ENCODE measurements at places on chromosomes 2 and 18.

GRCh38 chr18:31773774-31774476 lies 13.2 kb upstream of the SLC25A52 start:
- DNase-seq = no peak

DNA sequence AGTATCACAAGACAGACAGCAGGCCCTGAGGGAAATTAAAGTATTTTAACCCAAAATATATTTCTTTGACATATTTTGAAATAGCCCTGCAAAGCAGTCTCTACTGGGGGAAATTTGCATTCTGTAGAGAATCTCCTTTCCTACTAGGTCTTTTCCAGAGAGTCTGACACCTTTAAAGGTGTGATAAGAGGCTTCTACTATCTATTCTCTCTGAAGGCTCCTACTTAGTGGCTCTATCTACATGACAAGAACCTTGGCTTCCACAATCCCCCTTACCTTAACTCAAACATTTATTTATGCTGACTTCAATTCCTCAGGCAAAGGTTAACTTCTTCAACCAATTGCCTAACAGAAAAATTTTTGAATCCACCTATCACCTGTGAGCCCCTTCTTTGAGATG lies 174.6 kb upstream of the GALNT5 start:
- no peak for DNase-seq

DNA sequence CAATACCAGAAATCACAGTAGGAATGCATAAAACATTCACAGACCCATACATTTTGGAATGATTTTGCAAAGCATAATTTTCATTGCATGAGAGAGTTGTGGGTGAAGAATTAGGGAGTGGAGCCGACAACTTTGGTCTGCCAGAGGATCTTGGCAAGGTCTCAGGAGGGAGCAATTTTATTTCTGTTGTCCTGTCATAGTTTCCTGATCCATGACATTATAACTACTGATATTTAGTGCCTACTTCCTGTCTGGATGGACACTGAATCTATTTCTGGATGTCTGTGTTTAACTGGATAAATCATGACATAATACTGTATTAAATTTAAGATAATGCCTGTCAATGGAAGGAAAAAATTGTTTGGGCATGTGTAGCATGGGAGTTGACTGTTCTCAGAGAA lies 2.4 kb downstream of the ITGA4 start:
- no peak for DNase-seq

DNA sequence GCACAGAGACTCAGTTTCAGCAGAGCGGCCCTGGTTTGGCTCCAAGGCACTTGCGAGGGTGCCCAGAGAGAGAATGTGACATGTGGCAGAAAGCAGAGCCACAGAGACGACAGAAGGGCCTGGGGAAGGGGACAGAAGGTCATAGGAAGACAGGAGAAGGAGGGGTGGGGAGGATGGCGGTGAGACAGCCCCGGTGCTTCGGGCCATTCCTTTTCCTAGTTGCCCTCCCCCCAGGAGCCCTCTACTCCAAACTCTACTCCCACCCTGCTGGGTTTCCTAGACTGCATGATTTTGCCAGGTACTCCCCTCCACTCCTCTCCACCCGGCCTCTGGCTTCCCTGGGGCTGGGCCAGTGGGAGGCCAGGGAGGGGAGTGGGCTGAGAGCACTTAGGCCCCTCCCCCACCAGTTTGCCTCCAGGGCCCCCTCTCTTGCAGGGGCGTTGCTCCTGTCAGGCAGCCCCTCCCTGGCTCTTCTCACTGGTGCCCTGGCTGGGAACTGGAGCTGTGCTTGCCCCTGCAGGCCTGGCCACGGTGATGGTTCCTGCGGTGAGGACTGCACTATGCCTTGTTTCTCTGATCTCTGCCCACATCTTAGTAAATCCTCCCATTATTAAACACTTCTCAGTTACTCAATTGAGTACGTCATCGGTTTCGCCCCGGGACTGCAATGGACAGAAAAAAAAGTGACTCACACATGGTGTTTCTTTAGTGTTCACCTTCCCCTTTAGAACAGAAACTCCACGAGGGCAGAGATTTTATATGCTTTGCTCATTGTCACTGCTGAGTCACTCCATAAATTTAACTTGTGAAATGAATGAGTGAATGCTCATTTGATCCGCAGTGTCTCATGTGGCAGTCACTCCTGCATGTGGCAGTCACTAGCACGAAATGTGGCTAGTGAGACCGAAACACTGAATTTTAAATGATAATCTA lies 58.7 kb upstream of the SP3 start:
- no peak for DNase-seq

- no peak for DNase-seq
Observed at GRCh38 chr2:185318271-185318724, 420.3 kb upstream of the FSIP2 start.

DNA sequence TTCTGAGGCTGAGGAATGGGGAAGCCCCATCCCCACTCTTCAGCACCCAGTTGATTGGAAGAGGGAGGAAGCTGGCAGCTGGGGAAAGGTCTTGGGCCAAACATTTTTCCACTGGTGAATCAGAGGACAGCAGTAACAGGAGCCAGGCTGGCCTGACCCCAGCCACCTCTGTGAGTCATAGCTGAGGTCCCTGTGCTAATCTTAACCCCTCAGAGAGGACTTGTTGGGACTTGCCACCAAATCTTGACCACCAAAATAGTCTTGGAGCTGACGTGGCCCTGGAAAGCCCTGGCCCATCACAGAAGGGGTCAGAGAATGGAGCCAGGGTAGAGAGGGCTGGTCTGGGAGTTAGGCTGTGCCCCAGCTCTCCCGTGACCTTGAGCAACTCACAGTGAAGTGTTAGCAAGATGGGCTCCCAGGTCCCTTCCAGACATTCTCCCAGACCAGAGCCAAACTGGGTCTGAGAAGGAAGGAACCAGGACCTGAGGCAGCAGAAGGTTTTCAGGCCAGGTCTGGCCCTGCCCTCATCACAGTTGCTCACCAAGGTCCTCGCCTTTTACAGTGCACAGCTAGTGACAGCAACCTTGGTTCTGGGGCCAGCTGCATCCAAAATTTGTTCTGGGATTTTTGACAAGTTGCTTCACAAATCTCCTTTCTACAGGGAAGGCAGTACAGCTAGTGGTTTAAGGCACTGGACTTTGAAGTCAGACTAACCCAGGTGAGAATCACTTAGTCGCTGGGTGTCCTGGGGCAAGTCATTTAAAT lies 266.6 kb downstream of the CYP26B1 start:
- DNase-seq = no peak

DNA sequence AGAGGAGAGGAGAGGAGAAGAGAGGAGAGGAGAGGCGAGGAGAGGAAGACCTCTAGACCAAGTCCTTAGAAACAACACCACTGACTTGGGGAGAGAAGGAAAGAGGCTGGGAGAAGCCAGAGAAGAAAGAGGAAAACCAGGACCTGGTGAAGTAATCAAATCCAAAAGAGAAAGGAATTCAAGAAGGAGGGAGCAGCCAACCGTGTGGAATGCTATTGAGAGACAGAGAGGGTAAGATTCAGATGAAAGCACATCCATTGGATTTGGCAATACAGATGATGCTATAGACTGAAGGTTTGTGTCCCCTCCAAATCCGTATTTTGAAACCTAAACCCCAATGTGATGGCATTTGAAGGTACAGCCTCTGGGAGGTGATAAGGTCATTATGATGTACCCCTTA lies 50.7 kb downstream of the GALNT14 start:
- DNase-seq = no peak

GRCh38 chr18:21448299-21448698 lies 152.2 kb downstream of the ESCO1 start:
- no peak for DNase-seq

- no peak for DNase-seq
Observed at GRCh38 chr2:162091325-162092007, 17.5 kb upstream of the DPP4 start.

- no peak for DNase-seq
Observed at GRCh38 chr2:156565066-156565710, 129.0 kb downstream of the GPD2 start.

- no peak for DNase-seq
Observed at GRCh38 chr2:98172951-98173350, 86.0 kb downstream of the VWA3B start.

DNA sequence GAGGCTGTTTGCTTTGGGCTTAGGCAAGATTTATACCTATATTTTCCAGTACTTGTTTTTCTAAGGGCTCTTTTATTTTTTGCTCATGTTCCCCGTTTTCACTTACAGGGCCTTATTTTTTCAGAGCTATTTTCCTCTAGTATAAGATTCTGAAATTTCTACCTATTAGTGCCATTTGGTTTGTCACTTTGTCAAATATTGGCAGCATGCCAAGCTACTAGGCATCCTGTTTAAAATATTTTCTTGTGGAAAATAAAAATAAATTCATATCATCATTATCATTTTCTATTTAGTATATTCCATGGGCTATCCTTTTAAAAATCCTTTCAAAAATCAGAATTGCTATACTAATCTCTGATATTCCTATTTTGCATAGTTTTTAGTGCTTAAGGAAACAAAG lies 64.8 kb upstream of the CHST9 start:
- no peak for DNase-seq

DNA sequence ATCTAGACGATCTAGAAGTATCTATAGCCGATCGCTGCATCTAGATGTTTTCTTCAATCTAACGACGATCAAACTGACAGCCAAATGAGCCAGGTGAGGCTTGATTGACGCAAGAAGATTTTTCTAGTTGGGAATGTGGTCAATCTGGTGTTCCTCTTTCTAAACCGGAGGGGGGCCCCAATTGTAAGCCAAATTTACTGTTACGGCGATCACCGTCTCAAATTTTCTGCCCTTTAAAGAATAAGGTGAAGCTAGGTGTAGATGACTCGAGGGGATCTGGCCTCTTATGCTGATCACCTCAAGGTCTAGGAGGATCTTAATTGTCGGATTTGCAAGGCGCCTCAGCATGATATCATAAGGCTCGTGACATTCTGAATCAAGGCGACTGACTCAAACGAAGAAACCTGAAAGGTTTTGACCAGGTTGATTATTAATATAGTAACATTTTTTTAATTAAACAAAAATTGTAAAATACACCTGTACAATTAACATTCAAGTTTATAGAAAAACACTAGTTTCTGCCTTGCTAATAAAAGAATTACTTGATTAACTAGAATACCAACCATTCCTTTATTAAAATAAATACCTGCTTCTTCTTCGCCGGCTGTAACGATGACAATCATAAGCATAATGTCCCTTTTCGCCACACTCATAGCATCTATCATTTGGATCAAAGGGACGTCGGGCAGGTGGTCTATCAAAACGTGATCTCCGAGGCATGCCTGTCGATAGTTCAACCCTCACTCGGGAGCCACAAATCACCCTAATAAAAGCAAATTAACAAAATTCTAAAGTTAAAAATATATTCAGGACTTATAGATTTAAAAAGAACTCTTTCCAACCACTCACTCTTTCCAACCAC lies 2.0 kb downstream of the SRSF7 start:
- no peak for DNase-seq

DNA sequence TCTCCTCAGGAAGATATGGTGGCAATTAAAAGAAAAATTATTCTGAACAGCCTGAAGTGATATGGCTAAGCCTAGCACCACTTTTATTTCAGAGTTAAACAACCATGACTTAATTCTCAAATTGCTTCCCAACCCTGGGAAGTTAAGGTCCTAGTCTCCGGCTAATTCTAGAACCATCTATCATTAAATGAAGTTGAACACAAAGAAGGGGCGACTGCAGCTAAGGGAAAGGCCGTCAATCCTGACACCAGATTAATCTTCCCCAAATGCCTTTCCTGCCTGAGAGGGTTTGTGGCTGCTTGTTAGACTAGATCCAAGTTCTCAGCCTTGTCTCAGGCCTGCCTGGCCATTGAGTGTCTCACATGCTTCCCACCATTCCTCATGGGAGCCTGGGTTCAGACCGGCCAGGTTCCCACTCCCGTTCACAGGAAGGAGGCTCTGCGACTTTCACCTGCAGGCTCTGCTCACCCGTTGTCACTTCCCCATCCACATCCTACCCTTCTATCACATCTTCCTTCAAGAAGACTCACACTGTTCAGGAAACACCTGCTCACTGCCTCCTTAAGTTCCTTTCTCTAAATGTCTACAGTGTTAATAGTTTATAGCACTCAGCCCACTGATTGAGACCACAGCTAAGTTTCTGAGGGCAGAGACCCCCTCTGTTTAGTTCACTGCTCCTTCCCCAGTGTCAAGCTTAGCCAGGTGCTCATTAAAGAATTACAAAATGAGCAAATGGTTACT lies 282.9 kb upstream of the REV1 start:
- DNase-seq = no peak

GRCh38 chr2:84865181-84865783 lies 15.6 kb downstream of the TRABD2A start:
- DNase-seq = no peak

- no peak for DNase-seq
Observed at GRCh38 chr2:71467180-71467815, 13.9 kb downstream of the DYSF start.

- DNase-seq = no peak
Observed at GRCh38 chr2:214380681-214381080, 30.2 kb upstream of the VWC2L start.

- no peak for DNase-seq
Observed at GRCh38 chr2:142841788-142842187, 35.7 kb upstream of the KYNU start.

GRCh38 chr2:133526530-133527300 lies 41.5 kb downstream of the NCKAP5 start:
- DNase-seq = no peak

- no peak for DNase-seq
Observed at GRCh38 chr18:26434887-26435286, 113.5 kb downstream of the KCTD1 start.

DNA sequence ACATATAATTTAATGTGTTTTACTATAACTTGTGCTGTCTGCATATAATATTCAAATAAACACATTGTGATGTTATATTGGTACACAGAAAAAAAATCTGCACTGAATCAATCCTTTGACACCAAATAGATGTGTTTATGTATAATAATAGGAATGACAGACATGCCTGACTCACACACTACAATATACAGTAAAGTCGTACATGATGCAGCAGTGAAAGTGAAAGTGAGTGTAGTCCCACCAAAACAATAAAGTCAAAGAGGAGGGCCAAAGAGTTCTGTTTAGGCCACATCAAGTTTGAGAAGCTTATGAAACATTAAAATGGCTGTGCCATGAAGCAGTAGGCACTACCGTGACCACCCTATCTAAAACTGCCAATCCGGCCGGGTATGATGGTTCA lies 8.2 kb upstream of the RBM44 start:
- no peak for DNase-seq

- DNase-seq = no peak
Observed at GRCh38 chr18:12283256-12283655, 24.8 kb upstream of the TUBB6 start.

DNA sequence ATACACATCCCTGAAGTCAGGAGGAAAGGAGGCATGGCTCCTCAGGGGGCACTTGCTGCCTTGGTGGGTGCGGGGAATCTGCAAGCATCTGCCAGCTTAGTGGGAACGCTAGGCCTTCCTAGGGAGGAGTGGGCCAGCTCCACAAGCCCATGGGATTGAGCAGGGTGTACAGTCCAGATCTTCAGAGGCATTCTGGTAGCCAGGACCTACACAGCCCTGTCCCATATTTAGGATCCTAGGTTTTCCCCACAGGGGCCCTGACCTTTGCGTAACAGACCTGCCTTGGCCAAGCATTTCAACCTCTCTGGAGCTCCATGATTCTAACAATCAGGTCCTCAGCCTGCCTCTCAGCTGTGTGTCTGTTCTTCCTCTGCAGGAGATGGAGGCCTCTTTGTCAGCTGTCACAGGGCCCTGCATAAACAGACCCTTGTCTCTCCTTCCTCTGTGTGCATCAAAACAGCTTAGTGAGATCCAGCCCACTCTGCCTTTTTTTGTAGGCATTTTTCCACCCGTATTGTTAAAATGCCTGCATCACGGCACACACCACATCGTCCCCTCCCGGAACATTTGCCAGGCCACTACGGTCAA lies 140.2 kb upstream of the NDUFV2 start:
- DNase-seq = no peak

GRCh38 chr2:184215745-184216144 lies 382.6 kb upstream of the ZNF804A start:
- DNase-seq = no peak

- DNase-seq = no peak
Observed at GRCh38 chr2:54579061-54579681, 123.0 kb downstream of the SPTBN1 start.

Measured in effector memory CD4-positive, alpha-beta T cell (primary cell).